Stimulated activated CD4-positive, alpha-beta T cell treated with anti-CD3 and anti-CD28 coated beads, Interleukin-4, amount 100 ng/mL, for 48 hours (primary cell): ENCODE measurements at places on chromosomes 16 and 17.

- no peak for DNase-seq
These were observed 55.1 kb downstream of the PLD6 start for GRCh38 chr17:17151055-17151454.

- no peak for DNase-seq
These were observed 107.7 kb downstream of the TOX3 start for GRCh38 chr16:52439171-52439701.

- DNase-seq = no peak
These were observed 39.4 kb downstream of the LITAF start for GRCh38 chr16:11547118-11547916.

GRCh38 chr17:28039251-28039650, 3.2 kb upstream of the NLK start:
- DNase-seq = no peak

DNA sequence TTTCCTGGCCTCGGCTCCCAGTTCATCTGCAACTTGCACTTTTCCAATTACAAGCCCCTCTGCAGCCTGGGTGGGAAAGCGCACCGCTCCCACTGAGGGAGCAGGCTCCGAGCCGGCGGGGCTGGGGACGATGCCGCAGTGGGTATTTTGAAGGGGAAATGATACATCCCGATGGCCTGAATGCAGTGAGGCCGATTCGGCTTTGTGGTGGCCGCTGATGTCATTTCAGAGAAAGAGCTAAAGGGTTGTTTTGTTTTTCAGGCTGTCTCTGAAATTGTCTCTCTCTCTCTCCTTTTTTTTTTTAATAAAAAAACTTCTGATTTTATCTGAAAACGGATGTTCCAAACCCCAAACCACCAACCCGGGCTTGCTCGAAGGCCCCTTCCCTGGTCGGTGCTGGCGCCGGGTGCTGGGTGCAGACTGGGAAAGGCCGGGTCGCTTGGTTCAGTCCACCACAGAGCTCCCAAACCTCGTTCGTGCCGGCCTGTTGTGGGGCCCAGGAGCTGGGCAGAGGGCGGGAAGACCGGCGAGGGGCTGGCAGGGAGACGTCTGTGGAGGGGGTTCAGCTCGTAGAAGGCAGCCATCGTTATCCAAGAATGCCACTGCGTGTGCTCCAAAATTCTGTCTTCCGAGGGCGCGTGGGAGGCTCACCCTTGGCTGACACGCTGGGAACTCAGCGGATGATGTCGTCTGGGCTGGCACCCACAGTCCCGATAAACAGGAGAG, 102.8 kb downstream of the FOXL1 start:
- DNase-seq = no peak

DNA sequence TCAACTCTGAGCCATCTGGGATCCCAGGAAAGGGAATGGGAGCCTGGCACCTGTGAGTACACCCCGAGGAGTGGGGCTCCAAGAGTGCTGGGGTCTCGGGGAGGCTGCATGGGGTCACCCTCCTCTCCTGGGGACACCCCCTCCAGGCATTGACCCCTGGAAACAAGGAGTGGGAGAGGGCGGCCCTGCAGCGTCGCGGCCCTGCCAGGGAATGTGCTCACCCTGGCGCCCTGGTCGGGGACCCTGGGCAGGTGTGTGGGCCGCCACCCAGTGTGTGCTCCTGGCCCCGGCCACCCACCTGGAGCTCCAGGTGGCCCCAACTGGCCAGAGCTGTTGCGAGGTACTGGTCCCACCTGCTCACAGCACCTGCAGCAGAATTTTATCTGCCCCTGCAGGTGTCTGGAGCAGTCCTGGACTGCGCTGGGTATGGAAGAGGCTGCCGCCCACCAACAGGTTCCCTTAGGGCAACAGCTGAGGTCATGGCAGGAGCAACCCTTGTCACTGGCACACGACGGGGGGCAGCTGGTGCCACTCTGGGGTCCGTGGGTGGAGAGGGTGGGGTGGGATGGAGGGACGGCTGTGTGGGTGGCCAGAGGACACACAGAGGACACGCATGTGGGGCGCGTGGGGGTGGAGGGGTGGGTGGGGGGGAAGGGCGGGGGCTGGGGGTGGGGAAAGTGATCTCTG, 5.4 kb upstream of the PABPN1L start:
- no peak for DNase-seq

- DNase-seq = no peak
These were observed 88.0 kb downstream of the CBLN1 start for GRCh38 chr16:49193596-49193995.

DNA sequence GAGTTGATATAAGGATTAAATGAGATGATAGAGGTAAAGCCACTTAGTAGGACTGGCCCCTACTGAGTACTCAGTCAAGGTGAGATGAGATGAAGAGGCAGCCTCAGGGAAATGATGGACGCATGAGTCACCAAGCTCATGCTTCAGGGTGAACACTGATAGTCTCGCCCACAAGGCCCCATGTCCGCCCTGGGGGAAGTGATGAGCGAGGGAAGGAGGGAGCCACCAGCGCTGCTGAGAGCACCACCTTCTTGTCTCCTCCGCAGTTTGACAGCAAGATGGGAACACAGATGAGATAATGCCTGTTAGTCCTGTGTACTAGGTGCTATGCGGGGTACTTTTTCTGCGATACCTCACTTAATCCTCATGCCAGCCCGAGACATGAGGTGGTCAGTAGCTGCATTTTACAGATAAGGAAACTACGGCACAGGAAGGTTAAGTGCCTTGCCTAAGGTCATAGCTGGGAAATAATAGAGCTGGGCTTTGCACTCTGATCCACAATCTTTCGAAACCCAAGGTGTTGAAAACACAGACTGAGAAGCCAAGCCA, 383.0 kb downstream of the CPPED1 start:
- DNase-seq = no peak

DNA sequence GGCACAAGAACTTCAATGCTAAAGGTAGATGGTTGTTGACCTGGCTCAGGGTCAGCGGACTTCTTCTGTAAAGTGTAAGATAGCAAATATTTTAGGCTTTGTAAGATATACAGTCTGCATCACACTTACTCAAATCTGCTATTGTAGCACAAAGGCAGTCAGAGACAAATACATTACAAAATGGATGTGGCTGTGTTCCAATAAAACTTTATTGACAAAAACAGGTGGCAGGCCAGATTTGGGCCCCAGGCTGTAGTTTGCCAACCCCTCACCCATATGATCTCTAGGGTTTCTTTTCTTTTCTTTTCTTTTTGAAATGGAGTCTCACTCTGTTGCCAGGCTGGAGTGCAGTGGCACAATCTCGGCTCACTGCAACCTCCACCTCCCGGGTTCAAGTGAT, 39.5 kb upstream of the TMEM132E start:
- DNase-seq = no peak

DNA sequence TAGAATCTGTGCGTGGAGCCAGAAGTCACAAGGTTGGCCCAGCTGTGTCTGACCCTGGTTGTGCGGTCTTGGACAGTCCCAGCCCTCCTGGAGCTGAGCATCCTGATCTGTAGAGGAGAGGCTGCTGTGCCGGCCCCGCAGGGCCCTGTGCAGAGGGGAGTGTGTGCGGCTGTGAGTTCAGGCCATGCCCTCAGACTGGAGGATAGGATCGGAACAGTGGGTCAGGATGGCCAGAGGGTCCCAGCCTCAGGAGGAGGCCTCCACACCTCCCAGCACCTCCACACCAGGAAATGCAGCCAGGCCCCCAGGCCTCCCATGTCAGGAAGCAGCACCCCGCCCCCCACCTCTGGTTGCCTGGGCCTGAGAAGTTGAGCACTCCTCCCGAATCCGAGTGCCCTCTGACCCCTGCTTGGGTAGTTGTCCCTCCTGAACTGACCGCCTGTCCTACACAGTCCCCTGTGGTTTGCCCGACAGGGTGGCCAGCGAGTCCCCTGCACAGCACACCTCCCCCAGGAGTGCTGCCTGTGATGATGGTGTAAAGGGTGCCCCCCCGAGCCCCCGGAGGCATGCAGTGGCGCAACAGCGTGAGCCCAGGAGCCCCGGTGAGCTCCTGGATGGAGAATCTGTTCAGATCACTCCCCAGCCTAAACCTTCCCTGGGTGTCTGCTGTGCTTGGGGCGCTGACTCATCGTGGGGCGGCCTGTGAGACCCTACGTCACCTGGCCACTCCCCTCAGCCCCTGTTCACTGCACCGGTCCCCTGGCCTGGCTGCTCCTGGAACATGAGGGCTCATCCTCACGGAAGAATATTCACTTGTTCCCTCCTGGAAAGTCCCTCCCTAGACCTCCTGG, 285.2 kb downstream of the SEC14L1 start:
- no peak for DNase-seq

DNA sequence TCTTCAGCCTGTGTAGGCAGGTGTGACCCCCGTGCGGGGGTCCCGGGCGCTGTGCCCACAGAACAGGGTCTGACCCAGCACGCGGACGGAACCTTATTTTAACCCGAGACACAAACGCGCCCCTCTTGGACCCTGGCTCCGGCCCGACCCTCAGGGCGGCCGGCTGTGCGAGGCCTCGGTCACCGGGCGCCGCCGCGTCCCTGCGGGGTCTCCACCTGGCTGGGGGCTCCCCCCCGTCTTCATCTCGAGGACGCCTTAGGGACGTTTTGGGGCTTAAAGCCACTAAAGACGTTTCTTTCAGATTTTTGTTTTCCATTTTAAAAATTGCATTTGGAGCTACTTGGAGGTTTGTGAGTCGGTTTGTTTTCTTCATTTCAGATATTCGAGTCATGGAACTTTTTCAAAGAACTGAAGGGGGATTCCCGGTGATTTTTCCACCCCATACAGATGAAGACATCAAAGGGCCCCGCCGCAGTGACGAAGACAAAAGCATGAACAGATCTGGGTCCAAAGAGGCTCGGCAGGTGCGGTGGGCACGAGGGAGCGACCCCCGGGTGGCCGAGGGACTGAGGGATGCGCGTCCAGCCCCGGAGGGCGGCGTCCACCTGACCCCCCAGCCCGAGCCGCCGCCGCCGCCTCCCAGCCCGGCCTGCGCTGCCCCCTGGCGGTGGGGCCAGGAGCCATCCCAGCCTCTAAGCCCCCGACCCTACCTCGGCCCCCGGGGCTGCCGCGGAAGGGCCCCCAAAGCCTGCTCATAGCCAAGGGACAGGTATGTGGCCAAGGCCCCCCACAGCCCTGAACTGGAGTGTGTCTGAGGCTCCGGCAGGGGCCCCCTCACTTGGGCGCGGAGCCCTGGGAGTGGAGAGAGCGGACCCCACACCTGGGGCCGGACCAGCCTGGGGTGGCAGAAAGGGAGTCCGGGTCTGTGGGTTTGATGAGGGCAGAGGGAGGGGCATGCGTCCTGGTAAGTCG, 3.8 kb upstream of the CD7 start:
- DNase-seq = peak; percentile 75

DNA sequence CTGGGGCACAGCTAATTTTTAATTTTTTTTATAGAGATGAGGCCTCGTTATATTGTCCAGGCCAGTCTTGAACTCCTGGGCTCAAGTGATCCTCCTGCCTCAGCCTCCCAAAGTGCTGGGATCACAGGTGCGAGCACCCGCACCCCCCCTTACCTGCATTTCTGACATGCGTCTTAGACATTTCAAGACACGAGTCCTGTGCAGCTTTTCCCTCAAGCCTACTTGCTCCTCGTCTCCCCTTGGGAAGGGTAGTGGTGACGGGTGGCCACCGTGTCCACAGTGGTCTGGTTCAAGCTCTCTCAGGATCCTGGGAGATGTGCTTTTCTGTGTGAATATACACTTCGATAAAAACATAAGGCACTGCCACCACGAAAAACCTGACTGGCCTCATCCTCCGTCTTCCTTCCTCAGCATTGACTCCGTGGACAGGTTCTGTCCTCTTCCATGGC, 9.6 kb downstream of the CANT1 start:
- no peak for DNase-seq
